ENCODE measurements at places on chromosomes 4 and X.

GRCh38 chr4:168758351-168758876 is 251.6 kb downstream of the CBR4 start:
- no peak for DNase-seq

DNA sequence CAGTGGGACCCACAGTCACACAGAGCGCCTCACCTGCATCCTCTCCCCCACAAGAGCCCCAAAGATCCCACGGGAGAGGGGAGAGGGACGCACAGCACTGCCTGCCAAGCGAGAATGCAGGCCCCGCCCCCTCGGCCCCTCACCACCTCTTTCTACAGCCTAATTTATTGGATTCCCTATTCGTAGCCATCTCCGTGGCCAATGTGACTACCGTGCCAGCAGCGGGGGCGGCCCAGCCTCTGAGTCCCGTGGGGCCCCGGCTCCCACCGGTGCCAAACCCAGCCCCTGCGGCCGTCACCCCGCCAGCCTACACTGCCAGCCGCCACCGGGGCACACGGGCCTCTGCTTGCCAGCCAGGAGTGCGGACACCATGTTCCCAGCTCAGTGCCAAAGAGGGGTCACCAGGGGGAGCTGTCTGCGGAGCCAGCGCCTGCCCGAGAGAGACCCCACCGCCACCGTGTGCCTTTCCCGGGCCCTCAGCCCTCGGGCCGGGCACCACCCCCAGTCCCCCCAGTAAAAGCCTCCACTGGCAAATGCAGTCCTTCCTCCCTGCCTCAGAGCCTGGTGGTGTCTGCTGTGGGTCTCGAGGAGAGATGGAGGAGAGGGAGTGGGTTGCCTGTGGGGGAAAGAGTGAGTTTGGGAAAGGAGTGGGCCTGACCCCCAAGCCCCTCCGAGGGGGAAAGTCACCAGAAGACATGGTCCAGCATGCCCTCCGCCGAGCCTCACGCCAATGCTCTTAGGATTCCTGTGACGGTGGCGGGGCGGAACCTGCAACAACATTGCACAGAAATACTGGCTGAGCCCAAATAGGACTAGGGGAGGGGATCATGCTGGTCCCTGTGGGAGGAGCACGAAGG is 19.6 kb upstream of the PLXNB3 start:
- no peak for DNase-seq

DNA sequence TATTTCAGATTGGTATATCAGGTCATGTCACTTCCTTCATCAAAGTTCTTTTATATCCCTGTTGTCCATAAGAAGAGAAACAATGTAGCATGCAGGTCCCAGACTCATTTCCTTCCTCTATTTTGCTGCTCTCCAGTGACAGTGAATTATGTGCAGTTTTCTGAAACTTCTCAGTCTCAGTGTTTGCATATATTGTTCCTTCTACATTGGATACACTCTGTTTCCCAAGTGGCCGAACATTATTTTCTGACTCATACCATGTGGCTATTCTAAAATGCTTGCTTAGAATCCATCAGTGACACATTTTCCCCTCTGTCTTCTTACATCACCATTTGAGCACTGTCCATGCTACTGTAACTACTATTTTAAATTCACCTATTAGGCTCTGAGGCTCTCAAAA is 305.7 kb downstream of the PDHA2 start:
- no peak for DNase-seq

- DNase-seq = no peak
These were observed 10.8 kb upstream of the PPARGC1A start for GRCh38 chr4:23900636-23901035.

- DNase-seq = no peak
These were observed 1008.1 kb upstream of the TENM3 start for GRCh38 chr4:181234951-181235680.

- no peak for DNase-seq
These were observed 570.8 kb downstream of the PRR32 start for GRCh38 chrX:127390316-127390715.

- DNase-seq = peak; percentile 79
These were observed at the start of gene TSPAN6 for GRCh38 chrX:100636321-100636991. Gene TSPAN6, minus strand, starts transcription at chrX:100636806. Its CDS starts 112 bp downstream, at chrX:100636694.

DNA sequence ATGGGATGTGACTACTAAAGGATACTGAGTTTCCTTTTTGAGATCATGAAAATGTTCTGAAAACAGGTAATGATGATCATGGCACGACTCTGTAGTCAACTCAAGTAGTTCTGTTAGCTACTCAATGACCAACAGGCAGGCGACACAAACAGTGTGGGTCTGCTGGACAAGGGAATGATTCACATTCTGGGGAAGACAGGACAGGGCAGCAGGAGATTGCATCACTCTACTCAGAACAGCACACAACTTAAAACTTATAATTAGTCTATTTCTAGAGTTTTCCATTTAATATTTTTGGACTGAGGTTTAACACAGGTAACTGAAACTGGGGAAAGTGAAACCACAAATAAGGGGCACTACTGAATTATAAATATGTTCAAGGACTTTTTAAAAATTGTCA is 365.2 kb downstream of the PRDM5 start:
- no peak for DNase-seq

- DNase-seq = no peak
These were observed 1.7 kb downstream of the EGFL6 start for GRCh38 chrX:13571136-13571535.

- no peak for DNase-seq
These were observed 6.1 kb downstream of the ENOX2 start for GRCh38 chrX:130896802-130897501.

GRCh38 chr4:110781944-110782343 is 159.1 kb upstream of the PITX2 start:
- DNase-seq = no peak

DNA sequence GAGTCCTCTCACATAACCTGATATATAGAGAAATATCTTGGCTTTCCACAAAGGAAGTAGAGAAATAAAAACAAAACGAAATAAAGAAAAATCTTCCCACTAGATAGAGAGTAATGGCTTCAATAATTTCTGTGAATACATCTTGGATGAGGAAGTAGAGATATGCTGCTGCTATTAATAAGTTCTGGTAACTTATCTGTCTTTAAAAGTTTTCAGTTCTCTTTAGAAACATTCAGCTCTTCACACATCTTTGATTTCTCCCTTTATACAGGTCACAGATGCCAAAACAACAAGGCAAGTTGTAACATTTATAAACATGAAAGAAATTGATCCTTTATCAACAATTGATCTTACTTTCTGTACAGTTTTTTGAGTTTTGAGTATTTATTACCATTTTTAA is 615.8 kb downstream of the TRAM1L1 start:
- DNase-seq = no peak

GRCh38 chr4:4666187-4666586 is 124.3 kb upstream of the STX18 start:
- DNase-seq = no peak

GRCh38 chr4:36549992-36550391 is 268.6 kb downstream of the DTHD1 start:
- no peak for DNase-seq

- no peak for DNase-seq
These were observed 11.2 kb upstream of the GNRHR start for GRCh38 chr4:67765401-67765800.

DNA sequence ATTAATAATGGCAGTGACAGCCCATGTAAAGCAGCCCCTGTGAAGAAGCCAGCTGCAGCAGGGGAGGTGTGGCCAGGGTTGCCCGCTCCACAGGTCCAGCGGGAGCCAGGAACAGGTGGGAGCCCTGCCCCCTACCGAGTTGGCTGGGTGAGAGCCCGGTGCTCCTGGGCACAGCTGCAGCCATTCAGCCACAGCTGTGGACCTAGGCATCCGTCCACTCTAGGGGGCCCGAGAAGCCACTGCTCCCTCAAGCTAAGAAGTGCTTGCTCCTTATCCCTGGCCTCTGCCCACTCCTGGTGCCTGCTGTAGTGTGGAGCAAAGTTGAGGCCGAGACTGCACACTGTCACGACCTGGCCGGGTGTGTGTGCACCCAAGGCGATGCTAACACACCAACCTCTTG is 1469.0 kb downstream of the PCDH7 start:
- no peak for DNase-seq

DNA sequence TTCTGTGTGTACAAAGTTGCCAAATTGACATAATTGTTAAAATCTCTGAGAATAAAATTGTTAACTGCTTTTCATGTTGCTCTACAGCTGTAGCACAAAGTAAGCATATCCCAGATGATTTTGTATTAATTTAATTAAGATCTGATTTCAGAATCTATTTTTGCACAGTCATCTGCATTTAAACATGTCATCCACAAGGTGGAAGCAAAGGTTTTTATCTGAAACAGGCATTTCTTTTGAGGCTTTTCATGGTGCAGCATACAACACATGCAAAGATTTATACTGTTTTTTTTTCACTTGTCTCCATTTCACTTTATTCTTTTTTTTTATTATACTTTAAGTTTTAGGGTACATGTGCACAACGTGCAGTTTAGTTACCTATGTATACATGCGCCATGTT is 51.2 kb downstream of the GC start:
- no peak for DNase-seq

DNA sequence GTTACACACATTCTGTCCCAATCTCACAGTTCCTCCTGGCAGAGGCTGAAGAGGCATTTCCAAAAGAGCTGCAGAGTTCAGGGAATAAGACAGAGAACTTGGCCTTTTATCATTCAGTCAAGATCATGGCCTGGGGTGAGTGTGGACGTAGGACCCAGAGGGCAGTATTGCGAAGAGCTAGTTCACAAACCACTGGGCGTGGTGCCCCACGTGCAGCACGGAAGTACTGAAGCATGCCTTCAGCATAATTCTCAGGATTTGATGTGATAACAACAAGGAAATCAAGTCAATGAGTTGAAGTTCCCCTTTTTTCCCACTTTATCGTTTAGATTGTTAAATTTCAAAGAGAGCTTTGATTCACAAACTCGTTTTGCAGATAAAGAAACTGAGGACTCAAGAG is 117.7 kb downstream of the RELL1 start:
- DNase-seq = no peak

DNA sequence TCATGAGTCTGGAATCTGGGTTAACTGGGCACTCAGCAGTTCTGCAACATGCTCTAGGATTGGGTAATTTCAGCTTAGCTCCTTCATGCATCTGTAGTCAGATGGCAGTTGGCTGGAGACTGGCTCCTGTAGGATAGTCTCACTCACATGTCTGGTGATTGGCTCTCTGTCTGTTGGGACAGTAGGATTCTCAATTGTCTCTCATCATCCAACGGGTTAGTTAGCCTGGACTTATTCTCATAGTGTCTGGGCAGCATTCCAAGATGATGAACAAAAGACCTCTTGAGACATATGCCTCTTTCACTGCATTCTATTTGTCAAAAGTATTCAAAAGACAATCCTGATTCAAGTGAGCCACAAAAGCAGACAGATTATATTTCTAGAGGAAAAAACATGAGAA is 795.6 kb upstream of the GALNTL6 start:
- no peak for DNase-seq

- no peak for DNase-seq
These were observed 24.4 kb upstream of the LAMTOR3 start for GRCh38 chr4:99918656-99919055.

- DNase-seq = peak; percentile 58
These were observed 7.0 kb downstream of the MTM1 start for GRCh38 chrX:150575419-150575814.

DNA sequence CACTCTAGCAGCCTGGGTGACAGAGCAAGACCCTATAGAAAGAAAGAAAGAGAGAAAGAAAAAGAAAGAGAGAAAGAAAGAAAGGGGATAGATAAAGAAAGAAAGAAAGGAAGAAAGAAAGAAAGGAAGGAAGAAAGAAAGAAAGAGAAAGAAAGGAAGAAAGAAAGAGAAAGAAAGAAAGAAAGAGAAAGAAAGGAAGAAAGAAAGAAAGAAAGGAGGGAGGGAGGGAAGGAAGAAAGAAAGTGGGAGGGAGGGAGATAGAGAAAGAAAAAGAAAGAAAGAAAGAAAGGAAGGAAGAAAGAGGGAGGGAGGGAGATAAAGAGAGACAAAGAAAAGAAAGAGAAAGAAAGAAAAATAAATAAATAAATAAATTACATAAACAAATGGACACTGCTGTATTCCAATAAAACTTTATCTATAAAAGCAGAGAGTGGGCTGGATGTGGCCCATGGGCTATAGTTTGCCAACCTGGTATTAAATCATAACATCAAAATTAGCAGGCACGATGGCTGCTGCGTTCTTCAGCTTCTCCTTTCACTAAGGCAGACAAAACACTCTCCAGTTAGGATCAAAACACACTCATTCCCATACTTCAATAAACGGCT is 165.0 kb downstream of the ZNF674 start:
- DNase-seq = no peak

- DNase-seq = no peak
These were observed 61.8 kb upstream of the CITED1 start for GRCh38 chrX:72367516-72367915.

- no peak for DNase-seq
These were observed 172.5 kb downstream of the RAP1GDS1 start for GRCh38 chr4:98433691-98434090.

DNA sequence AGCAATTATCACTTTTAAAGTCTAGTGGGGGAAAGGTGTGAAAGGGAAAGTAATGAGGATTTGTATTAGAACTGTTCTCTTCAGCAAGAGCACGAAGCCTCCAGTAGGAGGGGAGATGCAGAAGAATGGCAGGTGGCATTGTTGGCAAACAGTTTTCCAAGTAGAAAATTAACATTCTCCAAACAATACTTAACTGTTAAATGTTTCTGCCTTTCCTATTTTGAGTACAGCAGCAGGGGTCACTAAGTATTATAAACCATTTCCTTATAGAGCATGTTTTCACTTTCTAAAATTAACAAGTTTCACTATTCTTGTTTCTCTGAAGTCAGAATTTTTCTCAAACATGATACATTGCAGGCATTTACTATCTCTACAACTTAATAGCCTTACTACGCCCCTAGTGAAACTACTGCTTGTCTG is 58.7 kb downstream of the LEF1 start:
- no peak for DNase-seq

- peak; percentile 58 for DNase-seq
These were observed 450 bp downstream of the ACSL1 start for GRCh38 chr4:184825141-184825895.

DNA sequence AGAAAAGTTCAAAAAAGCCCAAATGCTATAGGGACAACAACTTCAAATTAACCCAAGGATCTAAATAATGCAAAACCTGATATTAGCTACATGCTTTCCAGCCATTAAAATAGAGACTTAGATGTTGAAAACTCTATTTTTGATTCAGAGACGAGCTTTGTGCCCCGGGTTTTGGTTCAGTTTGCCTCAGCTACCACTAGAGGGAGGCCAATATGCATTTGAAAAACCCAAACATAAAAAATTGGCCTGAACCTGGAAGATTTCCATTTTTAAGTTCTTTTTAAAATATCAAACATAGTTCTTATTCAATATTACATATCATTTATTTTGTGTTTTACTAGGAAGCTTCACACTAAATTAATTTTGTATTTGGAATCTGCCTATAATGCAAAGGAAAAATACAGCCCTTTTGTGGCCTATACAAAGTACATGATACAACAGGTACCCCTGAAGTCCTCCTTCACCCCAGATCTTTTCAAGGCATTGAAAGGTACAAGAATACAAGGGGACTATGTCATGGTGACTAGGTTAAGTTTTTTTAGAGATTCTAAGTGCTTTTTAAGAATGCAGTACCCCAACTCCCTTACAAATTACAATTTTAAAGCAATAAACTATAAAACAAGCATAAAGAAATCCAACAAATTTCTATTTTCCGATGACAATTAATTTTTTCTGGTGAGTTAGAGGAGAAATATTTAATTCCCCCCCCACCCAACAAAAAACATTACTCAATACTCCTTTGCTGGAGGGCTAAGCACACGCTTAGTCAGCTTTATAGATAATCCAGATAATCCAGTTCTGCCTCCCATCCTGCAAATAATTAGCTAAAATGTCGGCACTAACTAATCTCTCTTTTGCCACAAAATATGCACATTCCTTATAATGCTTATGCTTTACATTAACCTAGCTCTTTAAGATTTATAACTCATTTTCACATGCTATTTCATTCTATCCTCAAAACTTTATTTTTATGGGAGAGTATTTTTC is 97.7 kb upstream of the PTPN13 start:
- DNase-seq = peak; percentile 35
